ENCODE measurements at places on chromosomes 6 and 20.

DNA sequence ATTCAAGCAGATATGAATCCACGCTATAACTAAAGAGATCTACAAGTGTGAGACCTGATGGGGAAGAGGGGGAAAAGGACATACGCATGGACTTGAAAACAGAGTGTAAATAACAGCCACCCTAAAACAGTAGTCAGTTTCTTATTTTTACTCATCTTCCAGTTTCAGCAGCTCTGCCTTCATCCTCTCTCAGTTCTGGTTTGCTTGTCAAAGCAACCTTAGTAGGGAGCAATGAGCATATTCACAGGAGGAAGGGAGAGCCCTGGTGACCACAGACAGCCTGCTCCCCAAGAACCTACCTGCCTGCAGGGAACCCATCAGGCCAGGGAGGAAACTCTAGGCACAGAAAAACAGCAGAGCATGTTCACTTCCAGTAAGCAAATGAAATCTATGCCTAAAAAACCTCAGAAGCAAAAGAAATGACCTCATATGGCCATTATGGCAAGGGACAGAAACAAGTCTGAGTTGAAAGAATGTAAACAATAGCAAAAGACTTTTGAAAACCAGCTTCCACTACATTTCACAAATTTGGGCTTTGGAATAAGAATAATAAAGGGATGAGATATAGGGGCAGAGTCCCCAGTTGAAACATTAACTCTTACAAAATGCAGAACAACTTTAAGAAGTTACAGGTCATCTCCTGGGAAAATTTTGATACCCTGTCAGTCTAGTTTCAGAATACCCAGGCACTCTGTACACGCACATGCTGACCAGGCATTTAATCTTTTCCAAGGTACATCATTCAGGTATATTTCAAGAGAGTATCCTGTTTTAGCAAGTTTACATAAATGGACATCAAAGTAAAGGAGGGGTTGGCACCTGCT is 120.8 kb upstream of the BCLAF1 start:
- peak; percentile 32 for DNase-seq

DNA sequence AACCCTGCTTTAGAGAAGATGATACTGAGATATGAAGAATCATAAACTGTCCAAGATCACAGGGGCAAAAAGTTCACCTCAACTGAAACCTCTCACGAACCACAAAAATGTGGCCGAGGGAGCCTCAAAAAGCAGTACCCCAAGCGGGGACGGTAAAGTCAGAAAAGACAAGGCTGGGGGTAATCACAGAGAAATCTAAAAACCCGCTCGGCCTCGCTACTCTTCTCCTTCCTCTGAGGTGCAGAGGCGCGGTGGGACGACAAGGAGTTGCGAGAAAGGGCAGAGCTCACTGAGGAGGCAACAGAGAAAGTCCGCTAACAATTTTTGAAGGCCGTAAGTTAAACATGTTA is 356 bp upstream of the IRAK1BP1 start:
- no peak for DNase-seq

DNA sequence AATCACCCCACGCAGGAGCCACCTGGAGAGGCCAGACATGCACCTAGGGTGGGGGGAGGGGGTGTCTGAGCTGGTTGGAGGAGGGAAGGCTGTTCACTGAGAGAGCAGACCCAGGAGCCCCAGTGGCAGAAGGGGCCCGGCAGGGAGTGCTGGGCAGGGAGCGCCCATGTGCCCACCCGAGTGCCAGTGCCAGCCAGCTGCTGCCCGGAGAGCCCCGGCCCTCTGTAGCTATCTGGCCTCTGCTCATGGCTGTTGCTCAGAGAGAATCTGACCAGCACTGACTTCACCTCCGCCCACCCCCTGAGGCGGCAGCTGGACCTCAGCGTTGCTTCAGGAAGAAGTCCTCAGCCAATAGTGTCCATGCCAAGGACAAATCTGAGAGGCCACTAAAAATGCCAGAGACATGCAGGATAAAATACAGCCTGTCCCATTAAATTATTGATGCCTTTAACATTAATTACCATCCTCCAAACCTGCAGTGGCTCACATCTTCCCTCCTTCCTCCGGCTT is 22.8 kb downstream of the SLC17A9 start:
- DNase-seq = no peak

- DNase-seq = no peak
Measured at GRCh38 chr6:11538052-11538818, 686 bp downstream of the TMEM170B start.

- no peak for DNase-seq
Measured at GRCh38 chr6:160160450-160160849, 38.8 kb downstream of the SLC22A1 start.

DNA sequence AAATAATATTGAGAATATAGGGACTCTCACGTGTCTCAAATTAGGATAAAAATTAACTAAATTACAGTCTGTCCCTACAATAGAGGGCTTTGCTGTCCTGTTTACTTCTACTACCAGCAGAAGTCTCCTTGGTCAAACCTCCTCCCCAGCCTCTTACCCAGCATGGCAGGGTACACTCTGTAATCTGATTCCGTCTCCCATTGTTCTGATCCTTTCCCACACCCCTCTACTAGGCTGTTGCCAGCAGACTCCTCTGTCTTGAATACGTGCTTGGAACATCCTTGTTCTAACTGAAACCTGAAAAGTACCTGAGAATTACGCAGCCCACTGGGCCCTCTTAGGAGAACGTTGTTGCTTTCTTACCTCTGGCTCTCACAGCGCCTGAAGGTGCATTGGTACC is 112.2 kb upstream of the PREP start:
- DNase-seq = no peak

Measured in AG08395 (cell line).